NK-92 treated with Interleukin-12 subunit alpha and Interleukin-12 subunit beta, amount 100 ng/mL, for 24 hours (cell line): ENCODE measurements at places on chromosomes 2 and 18.

DNA sequence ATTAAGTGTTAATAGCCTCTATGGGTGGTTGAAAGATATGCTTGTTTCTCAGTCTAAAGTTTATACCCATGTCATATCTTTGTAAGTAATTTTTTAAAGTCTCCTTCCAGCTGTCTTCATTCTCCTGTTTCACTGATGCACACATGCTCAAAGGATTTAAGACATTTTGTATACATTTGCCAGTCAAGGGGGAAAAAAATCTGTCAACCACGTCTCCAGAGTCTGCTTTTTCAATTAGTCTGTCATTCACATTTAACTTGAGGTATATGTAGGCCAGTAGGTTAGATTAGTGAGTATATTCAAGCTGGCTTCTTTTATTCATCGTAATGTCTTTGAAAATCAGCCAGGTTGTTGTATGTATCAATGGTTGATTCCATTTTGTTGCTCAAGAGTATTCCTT, 193.5 kb downstream of the MCFD2 start:
- no peak for DNase-seq

- DNase-seq: no peak
Measured at GRCh38 chr2:219087361-219087760, 26.6 kb upstream of the IHH start.

GRCh38 chr2:179898873-179899272, 37.5 kb upstream of the ZNF385B start:
- no peak for DNase-seq

DNA sequence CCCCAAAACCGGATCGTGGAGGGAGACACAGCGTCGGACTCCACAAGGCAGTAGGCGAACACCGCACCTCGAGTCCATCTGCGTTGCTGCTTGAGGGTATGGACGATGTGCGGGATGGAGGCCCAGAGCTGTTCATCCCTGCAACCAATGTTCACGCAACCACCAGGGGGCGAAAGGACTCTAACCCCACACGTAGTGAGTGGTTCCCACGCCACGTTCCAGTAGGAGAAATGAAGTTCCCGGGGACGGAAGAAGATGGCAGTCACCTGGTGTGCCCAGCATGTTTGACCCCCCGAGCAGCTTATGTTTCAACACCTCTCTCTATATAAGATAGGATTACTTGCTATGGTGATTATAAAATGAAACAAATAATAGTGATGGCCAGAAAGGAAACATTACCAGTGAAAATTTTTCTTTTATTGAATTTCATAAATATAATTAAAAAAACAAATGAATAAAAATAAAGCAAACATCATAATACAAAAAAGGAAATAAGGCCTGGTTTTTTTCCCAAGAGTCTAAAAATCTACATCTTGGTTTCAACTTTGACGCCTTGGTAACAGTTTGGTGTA, 184.3 kb downstream of the SH3BP4 start:
- peak; percentile 40 for DNase-seq

GRCh38 chr2:237465515-237466148, 21.4 kb upstream of the MLPH start:
- DNase-seq: no peak

DNA sequence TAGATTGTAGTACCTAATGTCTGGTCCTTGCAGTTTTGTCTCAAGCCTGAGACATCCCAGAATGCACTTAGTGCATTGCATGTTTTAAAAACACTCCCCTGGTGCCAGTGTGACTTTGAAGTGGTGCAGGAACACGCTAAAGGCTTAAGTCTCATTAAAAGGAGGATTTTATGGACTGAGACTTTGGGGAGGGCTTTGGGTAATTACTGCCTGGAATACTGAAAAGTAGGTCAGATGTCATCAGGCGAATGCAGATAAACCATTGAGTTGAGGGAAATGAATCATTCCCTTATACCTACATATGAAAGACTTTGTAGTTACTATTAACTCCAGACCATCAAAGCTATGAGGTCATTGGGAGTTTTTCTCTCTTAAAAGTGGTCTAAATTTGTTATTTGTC, 3.0 kb upstream of the OSBPL1A start:
- DNase-seq: no peak

DNA sequence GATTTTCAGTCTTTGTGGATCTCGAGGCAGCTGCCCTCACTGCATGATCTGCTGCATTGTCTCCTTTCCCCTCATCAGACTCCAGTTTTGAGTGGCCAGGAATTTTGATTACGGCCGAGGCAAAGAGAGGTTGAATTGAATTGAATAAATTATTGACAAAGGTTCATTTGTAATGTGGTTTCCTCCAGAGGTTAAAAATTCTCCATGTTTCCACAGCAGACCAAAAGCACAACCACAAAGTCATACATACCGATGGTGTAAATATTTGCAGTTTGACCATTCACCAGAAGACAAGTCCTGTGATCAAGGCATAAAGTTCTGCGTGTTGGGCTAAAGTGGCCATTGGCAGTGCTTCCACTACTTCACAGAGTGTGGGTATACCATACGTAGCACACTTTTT, 343.8 kb upstream of the MYT1L start:
- DNase-seq: no peak

DNA sequence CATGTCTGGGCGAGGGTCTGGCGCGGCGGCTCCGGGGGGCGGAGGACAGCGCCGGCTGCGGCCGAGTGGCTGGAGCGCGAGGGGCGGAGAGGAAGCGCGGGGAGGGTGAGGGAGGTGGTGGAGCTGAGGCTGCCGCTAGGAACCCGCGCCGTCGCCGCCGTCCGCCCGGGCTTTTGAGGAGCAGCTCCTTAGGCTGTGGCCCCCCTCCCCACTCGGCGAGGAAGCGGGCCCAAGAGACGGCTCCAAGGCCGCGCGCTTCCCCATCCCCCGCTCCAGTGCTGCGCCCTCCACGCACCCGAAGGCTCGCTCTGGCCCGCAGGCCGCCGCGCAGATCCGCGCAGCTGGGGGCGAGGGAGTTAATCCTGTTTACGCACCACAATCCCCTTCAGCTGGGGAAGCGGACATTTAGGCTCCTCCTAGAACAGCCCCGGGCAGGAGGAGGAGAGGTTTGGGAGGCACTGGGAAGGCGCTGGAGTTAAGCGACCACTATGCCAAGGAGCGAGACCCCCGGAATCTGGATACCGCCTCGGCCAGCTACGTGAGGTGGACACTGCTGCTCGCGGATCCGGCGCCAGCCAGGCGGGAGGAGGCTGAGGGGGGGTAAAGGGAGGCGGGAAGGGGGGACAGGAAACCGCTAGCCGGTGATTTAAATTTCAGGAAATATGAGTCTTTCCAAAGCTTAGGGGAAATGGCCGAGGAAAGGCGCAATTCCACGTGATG, at the start of gene CNRIP1:
Gene CNRIP1, minus strand, starts transcription at position 552 of the 720 bp plus-strand sequence. Its CDS starts 549 bp downstream, at position 3.
- DNase-seq: no peak

DNA sequence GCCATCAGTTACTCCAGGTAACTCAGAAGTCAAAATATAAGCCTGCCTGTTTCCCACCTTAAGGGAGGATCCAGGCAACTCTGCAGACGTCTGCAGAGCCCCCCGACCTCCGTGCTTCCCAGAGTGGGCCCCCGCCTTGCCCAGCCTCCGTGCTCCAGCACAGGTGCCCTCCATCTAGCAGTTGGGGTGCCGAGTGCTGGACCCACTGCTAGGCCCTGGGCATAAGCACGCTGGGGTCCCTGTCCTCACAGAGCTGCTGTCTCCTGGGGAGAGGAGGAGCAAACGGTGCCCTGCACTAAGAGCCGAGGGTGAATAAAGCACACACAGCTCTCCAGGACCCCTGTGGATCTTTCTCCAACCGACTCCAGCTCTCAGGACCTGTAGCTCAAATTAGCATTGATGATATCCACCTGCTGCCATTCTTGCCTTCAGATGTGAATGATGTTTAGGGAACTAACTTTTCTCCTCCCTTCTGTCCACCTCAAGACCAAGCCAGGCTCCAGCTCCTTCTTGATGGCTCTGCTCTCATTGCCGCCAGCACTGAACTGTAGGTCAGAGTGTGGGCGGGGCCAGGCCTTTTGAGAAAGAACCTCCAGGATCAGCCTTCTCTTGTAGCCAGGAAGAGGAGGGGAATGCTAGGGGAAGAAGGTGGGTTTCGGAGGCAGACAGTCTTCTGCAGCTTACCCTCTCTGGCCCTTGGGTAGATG, 121.2 kb downstream of the SMAD7 start:
- DNase-seq: no peak

DNA sequence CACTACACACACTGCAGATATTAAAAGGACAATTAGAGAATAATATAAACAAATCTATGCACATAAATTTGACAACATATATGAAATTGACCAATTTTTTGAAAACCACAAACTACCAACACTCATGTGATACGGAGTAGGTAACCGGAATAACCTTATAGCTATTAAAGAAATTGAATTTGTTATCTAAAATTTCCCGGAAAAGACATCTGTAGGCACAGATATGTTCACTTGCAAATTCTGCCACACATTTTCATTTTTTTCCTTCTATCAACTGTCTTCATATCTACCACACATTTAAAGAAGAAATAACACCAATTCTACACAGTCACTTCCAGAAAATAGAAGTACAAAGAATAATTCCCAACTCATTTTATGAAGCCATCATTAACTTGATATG, 22.4 kb downstream of the NLRC4 start:
- no peak for DNase-seq

- DNase-seq: no peak
Measured at GRCh38 chr2:152359573-152360363, 24.8 kb downstream of the FMNL2 start.

DNA sequence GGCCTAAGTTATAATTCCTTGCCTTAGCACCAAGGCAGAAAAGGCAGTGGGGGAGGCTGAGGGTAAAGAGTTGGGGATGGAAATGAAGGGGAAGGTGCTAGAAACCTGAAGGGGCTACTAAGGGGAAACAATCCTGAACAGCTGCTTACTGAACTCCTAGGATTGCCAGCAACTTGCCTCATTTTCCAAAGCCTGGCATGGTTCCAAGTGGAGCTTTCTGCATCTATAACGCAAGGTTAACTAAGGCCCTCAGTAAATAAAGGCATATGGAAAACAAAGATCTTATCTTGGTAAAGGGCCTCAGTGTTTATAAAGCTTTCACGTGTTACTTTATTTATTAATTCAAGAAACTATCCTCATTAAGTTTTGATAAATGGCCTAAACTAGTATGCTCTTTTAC, 10.9 kb downstream of the MEP1B start:
- DNase-seq: no peak

DNA sequence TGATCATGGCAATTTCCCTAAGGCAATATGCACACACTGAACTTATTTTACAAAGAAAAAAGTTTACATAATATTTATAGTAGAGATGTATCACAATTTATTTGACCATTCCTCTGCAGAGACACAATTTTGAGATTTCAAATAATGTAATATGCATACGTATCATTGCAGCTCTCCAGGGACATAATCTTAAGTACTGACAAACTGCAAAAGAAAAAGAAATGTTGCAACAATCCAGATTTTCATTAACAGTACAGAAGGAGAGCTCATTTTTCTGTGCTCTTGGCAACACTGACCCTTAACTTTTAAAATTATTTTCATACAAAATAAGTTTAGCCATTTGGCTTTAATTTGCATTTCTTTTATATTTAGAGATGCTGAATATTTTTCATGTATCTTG, 710.2 kb upstream of the SLC39A10 start:
- DNase-seq: no peak

DNA sequence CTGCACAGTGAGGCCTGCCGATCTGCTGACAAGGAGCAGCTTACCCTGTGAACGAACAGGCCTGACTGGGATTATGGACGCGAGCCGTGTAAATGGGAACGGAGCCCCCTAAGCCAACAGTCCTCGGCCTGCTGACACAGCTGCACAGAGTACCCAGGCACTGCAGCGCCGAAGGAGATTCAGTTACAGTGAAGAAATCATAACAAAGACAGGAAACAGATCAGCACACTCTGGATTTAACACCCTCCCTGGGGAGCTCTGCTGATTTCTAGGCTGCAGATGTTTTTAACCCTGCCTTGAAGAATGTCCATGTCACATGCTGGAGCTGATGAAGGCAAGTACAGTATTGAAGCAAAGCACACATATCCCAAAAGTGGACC, 43.4 kb downstream of the COLEC12 start:
- no peak for DNase-seq

- DNase-seq: no peak
Measured at GRCh38 chr2:2291500-2292260, 39.4 kb downstream of the MYT1L start.

DNA sequence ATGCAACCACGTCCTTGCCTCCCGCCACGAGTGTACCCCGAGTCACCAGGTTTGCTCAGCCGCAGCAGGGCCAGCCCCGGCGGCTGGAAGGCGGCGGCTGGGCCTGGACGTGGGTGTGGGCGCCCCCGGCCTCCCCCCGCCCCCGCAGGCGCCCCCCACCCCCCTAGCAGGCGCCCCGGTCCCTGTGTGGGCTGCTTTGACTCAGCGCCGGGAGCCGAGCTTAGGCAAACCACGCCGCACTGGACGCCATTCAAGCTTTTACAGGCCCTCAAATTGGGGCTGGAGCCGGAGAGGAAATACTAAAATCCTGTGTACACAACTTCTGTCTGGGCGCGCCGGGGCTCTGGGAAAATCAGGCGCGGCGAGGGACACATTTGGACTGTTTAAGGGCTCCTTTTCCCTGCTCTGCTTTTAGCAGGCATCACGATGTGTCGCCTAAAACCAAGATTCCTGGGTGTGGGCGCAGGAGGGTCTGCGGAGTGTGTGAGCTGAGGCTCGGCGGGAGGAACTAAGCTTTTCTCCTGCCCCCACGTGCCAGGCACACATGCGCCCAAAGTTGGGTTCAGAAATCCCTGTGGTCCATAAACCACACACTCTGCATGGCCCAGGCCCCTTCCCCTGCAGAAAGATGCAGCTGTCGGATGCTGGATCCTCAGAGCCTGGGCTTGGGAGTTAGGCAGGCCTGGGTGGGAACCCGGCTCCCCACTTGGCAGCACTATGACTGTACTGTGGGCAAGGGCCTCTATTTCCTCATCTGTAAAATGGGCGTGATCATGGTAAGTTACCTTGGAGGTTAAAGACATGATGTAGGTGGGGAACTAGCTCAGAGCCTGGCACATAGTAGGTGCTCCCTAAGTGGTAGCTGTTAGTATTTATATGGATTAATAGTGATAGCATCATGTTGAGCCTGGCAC, 57.6 kb downstream of the ATOH8 start:
- no peak for DNase-seq

- no peak for DNase-seq
Measured at GRCh38 chr2:31442376-31442775, 27.8 kb upstream of the XDH start.

GRCh38 chr2:37843556-37843955, 81.5 kb upstream of the RMDN2 start:
- DNase-seq: no peak

DNA sequence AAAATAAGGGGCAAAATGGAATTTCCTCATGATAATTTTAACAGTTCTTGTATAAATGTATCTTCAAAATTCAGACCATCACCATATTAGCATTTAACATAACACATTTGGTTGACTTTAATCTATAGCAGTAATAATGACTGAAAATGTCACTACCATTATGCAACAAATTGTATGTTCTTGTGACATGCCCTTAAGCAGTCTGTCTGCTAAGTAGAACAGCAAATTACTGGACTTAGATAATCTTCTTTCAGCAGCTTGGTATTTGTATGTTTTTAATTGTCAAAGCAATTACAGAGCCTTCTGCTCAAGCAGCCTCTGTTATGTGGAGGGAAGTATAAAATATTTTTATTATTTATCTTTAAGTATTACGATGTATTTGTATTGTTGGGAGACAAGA, 214.3 kb upstream of the NXPH2 start:
- no peak for DNase-seq

GRCh38 chr18:61274416-61274960, 58.7 kb upstream of the CDH20 start:
- no peak for DNase-seq
